ENCODE measurements at places on chromosomes 7 and 10.

DNA sequence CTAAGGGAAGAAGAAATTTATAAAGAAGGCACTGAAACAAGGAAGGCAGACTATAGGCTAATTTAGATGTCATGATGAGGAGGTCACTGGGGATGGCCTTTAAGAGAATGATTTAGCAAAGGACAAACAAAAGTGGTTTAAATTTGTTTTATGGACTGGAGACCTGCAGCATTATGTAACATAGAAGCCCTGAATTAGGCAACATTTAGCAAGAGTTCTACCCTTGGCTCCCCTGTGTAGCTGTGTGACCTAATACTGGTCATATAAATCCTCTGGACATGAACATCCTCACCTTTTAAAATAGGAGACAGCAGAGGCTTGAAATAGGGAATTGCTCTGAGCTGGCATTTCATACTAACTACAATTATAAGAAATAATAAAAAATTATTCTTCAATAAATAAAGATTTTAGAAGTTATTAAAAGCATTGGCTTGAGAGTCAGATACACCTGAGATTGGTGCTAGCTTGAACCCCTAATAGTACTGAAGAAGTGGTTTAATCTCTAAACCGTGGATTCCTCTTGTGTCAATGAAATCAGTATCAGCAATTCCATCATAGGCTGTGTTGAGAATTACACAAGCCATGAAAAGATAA is 48.9 kb downstream of the RNLS start:
- DNase-seq = no peak

DNA sequence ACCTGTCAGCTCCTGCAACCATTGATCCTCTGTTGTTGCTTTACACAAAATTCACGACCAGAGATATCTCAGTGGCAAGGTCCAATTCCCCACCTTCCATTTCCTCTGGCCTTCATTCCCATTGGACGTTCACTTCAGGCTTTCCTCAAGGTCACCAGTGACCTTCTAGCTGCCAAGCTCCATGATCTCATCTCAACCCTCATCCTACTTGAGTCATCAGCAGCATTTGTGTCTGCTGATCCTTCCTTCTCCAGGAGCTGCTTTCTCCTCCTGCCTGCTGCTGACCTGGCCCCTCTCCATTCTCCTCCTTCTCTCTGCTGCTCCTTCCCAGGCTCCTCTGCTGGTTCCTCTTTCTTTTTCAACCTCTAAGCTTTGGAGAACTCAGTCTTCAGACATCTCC is 66.2 kb upstream of the C10orf90 start:
- DNase-seq = no peak

GRCh38 chr10:118998183-118998582 is 31.3 kb upstream of the NANOS1 start:
- DNase-seq = no peak

GRCh38 chr7:25906003-25906402 is 246.0 kb upstream of the NFE2L3 start:
- no peak for DNase-seq

DNA sequence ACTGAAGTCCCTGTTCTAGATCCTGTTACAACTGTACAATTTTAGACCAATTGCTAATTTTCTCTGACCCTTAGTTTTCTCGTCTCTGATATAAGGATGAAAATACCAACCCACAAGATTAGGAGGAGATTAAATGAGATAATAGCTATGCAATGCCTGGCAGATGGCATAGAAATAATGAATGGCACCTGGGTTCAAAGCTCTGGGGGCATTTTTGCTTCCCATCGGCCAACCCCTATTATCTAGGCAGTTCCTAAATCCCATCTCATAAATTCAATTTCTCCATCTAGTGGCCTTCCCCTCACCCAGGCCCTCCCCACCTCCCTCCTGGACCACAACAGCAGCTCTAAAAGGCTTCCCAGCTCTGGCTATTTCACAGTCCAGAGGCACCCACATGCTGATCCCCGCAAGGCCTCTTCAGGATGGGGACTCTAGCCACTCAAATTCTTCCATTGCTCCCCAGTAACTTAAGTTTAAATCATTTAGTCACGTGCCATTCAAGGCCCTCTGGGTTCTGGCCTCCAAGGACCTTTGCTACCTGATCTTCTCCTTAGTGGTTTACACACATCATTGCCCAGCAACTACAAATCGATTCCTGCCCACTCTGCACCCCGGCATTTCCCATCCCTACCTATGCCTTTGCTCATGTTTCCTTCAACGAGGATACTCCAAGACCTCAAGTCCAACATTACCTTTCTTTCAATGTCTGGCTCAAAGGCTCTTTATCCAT is 202.4 kb upstream of the KLF14 start:
- DNase-seq = no peak

DNA sequence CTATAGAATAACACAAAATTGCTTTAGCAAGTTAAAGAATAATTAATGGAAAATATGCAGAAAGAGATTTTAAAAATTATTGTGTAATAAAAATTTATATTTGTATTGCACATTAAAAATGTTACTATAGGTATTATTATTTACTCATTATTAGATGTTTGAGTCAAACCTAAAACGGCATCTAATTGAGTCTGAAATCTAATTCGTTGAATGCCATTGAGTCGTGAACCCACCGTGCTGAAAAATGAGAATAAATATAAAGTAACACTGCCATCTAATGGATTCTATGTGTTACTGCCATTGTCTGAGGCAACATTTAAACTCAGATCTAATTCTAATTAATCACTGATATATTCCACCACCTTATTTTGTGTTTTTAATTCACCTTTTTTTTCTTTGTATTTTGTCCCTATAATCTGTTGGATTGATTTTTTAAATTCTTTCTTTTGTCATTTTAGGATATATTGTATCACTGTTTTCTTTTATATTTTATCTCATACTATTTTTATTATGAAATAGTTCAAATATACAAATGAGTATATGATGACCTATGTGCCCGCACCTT is 62.2 kb downstream of the SAMD9 start:
- no peak for DNase-seq

DNA sequence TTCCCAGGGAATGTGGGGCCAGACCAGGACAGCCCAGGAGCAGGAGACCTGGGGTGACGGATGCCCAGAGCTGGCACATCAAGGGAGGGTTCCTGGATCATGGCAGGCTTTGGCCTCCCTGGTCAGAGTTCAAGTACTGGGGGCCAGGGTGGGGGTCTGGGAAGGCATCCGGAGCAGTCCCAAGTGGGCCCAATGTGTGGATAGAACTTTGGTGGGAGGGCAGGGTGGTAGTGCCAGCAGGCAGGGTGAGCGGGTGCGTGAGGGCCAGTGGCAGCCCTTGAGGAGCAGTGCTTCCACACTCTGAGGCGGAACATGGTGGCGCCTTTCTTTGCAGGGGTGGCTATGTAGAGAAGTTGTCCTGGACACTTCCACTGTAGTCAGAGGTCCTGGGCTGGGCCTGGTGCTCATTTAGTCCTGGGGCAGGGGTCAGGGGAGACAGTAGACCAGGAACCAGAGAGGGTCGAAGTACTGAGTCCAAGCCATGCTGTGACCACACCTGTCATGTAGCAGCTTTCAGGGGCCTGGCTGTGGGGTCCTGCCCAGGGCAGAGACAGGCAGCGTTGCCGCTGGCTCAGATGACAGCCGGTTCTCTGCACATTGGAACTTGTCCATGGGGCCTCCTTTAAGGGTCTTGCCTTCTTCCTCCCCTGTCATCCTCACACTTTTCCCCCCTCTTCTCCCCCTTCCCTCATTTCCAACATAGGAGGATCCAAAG is 22.2 kb upstream of the CSGALNACT2 start:
- DNase-seq = no peak

DNA sequence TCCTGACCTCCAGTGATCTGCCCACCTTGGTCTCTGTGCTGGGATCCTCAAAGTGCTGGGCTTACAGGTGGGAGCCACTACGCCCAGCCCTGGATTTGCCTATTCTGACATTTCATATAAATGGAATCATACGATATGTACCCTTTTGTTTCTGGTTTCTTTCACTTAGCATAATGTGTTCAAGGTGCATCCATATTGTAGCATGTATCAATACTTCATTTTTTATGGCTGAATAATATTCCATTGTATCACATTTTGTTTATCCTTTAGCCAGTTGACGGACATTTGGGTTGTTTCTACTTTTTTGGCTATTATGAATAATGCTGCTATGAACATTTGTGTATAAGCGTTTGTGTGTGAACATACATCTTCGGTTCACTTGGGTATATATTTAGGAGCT is 4.8 kb upstream of the HILPDA start:
- no peak for DNase-seq

DNA sequence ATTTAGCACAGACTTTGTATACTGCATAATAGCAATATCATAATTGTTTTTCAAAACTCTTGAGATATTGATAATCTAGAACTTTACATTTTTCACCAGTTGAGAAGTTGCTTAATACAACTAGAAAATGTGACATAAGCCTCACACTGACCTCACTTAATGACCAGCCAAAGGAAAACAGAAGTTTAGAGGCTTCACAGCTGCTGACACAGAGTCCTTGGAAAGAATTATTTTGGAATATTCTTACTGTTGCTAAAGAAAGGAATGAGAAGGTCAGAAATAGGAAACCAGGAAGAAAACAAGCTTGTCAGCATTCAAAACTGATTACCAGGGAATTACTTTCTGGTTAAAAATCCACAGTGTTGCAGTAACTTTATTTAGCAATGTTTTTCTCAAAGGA is 35.5 kb upstream of the WASL start:
- no peak for DNase-seq

All from mucosa of descending colon (tissue), 3 donors.